Nucleus accumbens (tissue), 56 donors: ENCODE measurements at places on chromosomes 7 and 10.

- DNase-seq: peak; percentile 47
Measured at GRCh38 chr7:44565097-44565794, 8.5 kb downstream of the DDX56 start.

- DNase-seq: no peak
Measured at GRCh38 chr10:43264344-43264964, 2.4 kb downstream of the RASGEF1A start.

- DNase-seq: no peak
Measured at GRCh38 chr10:71769279-71769823, 4.0 kb downstream of the VSIR start.

- DNase-seq: no peak
Measured at GRCh38 chr10:78470267-78471103, 436.8 kb downstream of the RPS24 start.

DNA sequence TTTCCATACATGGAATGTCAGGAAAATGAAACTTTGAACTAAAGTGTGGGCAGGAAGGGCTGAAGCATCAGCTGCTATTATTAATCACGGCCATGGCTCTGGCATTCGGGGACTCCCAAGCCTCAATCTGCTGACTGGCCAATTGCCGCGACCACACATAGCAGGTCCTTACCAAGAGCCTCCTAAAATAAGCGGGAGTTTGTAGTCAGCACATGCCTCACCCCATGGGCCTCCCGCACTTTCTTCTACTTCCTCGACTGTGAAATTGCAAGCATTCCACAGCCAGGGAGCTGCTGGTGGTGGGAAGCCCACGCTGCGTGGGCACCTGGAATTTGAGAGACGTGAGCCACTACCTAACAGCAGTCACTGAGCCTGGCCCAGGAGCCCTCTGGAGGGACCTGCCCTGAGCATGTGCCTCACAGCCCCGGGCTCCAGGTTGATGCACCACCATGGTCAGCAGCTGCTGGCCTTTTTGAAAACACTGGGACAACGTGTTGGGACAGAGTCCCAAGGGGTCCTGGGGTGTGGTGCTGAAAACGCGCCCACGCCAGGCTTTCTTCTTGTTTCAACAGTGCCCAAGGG is 211.4 kb downstream of the TNS3 start:
- no peak for DNase-seq

DNA sequence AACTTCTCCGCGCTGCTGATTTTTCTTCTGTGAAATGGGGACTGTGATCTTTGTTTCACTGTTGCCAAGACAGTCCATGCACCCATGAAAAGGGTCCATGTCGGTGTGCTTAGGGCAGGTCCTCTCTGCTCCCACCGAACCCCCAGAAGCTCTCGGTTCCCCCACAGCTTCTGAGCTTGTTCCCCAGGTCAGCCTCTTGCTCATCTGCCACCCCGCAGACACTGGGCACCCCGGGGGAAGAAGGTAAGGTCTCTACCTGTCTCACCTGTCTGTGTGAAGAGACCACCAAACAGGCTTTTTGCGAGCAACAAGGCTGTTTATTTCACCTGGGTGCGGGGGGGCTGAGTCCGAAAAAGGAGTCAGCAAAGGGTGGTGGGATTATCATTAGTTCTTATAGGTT is 66.2 kb upstream of the NANOS1 start:
- no peak for DNase-seq

DNA sequence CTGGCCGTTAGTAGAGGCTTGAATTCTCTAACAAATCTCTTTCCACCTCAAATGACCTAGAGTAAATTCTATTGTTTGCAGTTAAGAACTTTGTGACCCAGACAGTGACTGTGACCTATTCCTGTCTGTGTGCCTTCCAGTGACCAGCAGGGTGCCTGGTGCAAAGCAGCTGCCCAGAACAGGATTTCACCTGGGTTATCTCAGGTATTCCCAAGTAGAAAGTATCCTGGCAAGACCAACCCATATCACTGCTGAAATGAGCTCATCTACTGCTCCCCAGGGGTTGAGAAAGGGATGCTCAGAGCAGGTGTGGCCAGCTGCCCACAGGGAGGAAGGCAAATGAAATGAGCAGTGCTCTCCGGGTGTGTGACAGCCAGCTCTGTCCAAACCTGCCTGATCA is 2.1 kb upstream of the MSMB start:
- DNase-seq: no peak

GRCh38 chr7:45088821-45089340 is at the start of gene NACAD:
NACAD (minus strand) TSS chr7:45088969; CDS start chr7:45088894, 75 bp downstream.
- peak; percentile 98 for DNase-seq

GRCh38 chr10:73865107-73865458 is 9.3 kb downstream of the CAMK2G start:
- DNase-seq: no peak

GRCh38 chr7:20312562-20312961 is 18.1 kb upstream of the ITGB8 start:
- DNase-seq: no peak

DNA sequence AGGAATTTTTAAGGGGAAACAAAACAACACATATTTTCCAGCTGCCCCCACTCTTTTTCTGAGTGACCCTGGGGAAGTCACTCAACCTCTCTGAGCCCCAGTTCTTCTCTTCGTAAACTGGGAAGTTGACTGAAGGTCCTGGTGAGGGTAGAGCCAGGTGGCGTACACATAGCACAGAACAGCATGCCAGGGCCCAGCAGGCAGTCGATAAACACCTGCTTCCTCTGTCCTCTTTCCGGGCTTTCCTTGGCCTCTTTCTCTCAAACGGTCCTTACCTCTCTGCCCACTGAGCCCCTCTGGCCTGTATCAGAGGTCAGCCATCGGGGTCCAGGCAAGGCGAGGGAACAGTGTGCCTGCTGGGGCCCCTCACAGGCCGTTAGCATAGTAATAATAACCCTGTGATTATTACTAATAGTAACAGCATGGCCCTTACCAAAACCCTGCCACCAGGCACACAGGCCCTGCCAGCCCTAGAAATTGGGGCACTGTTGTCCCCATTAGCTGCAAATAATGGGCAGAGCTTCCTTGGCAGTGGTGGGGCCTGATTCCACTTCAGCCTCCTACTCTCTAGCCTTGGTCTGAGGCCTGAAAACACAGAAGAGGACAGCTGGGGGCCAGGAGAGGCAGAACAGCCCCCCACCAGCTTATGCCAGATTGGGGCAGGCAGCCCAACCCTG is 37.3 kb upstream of the SLC29A3 start:
- DNase-seq: no peak

GRCh38 chr7:151727579-151728285 is 149.2 kb downstream of the PRKAG2 start:
- no peak for DNase-seq

GRCh38 chr7:29806208-29806994 is at the start of gene WIPF3:
WIPF3 (plus strand) TSS chr7:29806508; CDS start chr7:29834725, 28,217 bp downstream.
- no peak for DNase-seq

DNA sequence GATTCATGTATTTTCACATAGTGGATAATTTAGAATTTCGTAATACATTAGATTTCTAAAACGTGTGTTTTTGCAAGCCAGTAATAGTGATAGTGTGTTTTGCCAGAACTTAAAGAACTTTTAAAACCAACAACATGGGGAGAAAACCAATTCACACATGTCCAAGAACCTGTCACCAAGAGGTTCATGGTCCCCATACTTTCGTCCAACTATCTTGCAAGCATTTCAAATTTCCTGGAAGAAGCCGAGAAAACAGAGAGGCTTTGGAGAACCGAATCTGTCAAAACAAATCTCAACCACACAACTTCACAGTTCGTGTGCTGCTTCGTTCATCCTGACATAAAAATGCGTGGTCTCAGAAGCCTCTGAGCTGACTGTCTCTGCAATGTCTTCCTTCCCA is 31.9 kb downstream of the GFRA1 start:
- DNase-seq: no peak
